Renal pelvis (tissue), 12 donors: ENCODE measurements at places on chromosomes 5 and 9. TPM values are rescaled to one million over a fixed set of nuclear protein-coding genes. Genes with fewer than 3 reads are reported as not detected.
A peak's percentile ranks its signal among the peaks of the same experiment; 100 is the strongest.

DNA sequence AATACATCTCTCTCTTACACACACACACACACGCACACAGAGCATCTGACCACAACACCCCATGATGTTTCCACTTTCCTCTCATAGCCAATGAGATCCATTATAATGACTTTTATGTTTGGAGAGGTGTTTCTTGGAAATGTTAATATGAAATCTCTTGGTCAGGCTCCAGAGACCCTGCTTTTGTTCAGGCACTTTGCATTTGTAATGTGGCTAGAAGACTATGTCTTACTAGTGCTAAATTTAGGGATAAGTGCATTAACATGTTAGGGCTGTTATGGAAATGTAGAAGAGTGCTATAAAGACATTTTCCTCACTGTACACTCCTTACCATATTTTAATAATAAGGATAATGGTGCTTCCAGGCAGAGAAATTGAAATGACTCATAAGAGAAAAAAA lies 3.8 kb downstream of the CDH9 start:
- no peak for DNase-seq

DNA sequence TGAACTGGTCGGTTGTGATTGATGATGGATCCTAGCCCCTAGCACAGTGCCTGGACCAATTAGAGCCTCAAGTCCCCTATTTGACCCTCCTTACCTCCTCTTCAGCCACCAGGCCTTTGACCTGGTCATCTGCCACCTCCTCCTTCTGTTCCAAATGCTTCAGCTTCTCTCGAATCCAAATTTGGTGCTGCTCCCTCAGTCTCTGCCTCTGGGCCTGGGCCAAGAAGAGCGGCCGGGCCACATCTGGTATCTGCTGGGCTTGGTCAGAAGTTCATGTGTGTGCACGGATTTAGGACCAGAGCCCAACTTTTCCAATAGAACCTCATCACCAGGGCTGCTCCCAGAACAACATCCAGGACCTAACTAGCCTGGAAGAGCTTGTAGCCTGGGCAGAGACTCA lies 6.5 kb downstream of the SLC35A4 start:
- no peak for DNase-seq

DNA sequence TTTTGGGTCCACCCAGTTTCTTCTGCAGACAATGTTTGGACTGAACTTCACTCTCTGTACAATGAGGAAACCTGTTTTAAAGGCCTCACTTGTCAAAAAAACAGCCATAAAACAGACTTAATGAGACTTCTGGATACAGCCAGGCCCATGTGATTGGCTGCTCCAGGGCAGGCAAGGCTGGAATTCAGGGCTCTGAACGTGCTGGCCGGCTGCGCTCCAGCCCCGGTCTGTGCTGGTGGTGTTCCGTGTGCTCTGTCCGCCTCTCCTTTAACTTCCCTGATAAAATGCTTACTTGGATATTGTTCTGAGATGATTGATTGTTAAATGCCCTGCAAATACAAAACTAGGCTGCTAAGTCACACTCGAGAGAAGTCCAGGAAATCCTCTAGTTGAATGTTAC lies 131.2 kb upstream of the KLF4 start:
- no peak for DNase-seq

DNA sequence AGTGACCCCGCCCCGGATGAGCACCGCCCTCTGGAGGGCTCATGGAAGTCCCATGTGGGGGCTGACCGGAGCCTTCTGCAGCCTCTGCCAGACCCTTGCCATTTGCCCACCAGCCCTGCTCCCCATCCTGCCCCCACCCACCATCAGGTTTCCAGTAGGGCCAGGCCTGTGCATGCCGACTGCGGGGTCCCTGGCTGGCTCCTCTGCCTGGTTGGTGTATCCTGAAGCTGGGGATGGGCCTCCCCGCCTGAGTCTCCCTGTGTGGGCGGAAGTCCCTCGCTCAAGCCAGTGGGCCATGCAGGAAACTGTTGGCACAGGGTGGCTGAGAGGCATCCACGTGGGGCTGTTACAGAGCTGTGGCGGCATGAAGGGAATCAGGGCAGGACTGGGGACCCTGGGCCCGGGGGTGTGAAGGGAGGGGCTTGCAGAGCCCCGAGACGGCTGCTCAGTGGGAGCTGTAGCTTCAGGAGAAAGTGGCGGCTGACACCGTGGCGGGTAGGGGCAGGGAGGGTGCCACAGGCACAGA lies 88.7 kb downstream of the RXRA start:
- DNase-seq, result no peak

DNA sequence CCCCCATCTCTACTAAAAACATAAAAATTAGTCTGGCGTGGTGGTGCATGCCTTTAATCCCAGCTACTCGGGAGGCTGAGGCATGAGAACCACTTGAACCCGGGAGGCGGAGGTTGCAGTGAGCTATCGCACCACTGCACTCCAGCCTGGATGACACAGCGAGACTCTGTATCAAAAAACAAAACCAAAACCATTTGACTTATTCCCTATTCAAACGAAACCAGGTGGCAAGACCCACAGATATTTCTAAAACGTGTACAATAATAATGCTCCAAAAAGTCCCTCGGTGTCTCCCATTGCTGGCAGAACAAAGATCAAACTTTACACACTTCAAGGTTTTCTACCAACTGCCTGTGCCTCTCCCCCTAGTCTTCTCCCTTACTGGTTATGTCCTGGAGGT lies 29.8 kb downstream of the HMGCR start:
- no peak for DNase-seq

GRCh38 chr5:54470128-54470527 lies 14.6 kb downstream of the HSPB3 start:
- no peak for DNase-seq

GRCh38 chr9:123262338-123262737 lies 6.0 kb downstream of the STRBP start:
- no peak for DNase-seq

Gene LCN12
- 39.5 TPM for polyA plus RNA-seq

- peak; percentile 76 for DNase-seq
These were observed 84.0 kb downstream of the HSD17B3 start for GRCh38 chr9:96217754-96218693.

DNA sequence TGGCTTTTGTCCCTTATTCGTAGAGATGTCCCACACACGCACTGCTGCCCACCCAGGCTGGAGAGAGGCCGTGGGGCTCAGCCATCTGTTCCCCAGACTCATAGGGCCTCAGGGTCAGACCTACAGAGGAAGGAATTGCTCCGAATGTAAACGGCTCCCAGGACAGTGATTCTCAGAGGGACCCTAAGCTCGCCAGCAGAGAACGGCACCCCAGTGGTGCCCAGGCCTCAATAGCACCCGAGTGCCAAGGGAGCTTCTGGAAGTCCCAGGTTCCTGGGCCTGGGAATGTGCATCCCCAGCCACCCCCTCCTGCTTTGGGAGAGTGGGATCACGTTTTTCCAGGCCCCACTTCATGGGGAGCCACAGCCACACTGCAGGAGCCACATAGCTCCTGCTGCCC lies 32.9 kb upstream of the CNOT6 start:
- no peak for DNase-seq

DNA sequence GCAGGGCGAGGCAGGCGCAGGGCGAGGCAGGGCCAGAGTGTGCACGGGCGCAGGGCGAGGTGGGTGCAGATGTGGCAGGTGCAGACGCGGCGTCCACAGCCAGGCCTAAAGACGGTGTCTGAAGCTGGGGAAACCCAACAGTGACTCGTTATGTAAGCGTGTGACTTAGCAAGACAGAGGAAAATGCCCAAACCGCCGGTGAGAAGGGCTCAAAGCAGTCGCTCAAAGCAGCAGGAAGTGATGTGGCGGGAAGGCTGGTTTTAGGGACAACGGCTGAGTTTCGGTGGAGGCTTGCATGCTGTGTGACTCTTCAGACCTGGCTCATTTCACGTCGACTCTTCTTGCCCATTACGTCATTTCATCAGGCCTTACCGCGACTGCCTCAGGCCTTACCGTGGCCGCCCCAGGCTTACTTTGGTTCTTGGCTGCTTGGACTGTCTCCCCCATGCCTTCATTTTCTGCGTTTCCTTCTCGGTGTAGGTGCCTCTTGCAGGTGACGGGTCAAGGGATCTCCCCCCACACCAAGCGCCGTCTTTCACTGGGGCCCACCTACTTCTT lies 50.5 kb upstream of the EXOC3 start:
- DNase-seq, result no peak

DNA sequence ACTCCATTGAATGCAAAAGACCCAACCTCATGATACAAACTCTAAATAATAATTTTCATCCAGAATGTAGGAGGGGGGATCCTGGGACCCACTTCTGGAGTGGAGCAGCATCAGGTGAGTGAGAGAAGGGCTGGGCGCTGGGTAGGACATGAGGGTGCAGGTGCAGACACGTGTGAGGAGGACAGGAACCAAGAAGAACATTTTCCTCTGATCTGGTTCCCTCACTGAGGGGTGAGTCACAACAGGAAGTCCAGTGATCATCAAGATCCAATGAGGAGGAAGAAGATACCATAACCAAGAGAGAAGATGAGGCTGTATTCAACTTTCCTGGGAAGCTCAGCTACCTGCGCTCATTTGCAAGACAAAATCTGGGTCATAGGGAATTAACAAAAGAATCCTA lies 57.4 kb downstream of the SFXN1 start:
- DNase-seq, result no peak

Gene SEPTIN8
- 84.1 TPM for polyA plus RNA-seq

- DNase-seq, result peak; percentile 15
These were observed 229.7 kb downstream of the MRPS30 start for GRCh38 chr5:45038366-45038987.

DNA sequence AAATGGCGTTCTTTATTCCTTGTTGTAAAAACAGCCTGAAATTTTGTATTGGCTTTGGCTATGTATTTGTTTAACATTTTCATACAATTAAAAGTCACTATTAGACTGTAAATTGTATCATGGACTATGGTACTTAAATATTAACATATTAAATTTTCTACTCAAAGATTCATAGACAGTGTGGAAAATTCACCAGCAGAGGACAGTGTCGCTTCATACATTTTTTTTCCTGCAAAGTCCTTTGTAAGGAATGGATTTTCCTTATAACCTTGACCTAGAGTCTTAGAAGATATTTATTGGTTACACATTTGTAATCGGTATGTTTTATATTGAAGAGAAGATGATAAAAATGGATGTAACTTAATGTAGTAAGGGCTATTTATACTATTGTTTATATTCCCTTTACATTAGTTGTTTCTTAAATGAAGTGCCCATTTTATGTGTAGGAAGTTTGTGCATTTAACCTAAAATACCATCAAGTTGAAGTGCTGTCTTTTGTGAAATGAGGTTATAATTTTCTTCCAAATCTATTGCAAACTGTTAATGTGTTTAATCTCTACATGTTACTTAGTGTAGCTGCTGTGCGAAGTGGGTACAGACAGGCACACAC lies 150.1 kb downstream of the KDM4C start:
- DNase-seq, result no peak

DNA sequence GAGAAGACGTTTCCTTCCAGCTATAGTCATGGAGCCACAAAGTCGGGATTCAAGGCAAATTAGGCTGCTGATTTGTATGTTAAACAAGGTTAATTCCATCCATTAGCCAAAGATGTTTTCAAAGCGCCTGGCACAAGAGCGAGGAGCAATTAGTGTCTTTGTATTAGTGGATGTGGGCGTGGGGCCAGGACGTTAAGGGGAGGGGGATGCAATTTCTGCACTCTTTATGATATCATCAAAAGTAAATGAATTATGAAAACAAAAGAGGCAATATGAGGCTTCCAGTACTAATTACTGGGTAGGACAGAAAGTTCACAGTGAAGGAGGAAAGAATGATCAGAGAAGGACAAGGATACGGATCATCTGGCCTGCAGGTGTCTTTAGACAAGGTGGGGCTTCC lies 230.9 kb upstream of the MSX2 start:
- no peak for DNase-seq

DNA sequence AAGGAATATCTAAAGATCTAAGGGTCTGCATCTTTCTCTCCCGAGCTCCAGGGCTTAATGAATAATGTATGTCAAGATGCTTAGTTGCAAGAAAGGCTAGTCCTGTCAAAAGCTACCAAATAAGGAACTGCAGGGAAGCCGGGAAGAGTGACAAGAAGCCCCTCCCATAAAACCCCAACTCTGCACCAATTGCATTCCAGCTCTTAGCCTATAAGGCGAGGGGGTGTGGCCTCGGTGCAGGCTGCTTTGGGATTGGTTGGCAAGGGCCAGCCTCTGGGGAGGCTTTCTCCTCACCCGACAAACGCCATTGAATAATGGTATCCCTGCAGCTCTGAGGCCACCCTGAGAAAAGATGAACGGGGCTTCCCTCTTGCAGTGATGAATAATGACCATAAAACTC lies 416.9 kb downstream of the RAB3C start:
- DNase-seq, result no peak

DNA sequence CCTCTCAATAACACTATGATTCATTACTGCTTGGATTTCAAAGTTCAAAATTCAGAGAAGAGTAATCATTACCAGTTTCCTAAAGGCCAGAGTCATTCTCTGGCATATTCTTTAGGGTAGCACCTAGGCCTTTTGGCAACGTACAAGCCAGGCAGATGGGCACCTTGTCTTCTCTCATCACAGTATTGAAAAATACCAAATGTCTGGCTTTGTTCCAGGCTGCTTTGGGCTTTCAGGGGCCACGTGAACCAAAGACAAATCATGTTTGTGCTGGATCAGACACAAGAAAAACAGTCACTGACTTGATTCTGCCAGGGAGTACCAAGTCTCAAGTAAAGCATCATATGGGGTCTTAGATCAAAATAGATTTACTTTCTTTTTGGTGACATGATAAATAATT lies 15.5 kb downstream of the MEGF9 start:
- DNase-seq, result no peak

DNA sequence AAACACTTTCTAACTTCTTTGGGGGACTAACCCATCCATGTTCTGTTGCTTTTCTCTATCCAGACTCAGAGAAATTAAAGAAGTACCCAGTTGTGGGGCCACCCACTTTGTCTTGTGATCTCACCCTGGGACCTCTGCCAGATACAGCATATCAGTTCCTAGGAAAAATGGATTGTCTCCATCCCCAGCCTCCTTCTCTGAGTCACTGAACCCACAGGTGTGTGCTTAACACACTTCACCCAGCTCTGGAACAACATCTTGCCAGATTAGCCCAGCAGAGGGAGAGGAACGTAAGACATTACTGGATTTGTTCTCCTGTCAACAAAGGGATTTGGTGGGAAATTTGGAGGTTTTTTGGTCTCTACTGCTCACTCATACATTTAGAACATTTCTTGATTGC lies 19.2 kb downstream of the FAM240B start:
- DNase-seq, result no peak

Gene KCNT1
- 0.11 TPM for polyA plus RNA-seq

Gene PCDHA6
- 0.32 TPM for polyA plus RNA-seq

Gene WDR55
- polyA plus RNA-seq, result 19.2 TPM

DNA sequence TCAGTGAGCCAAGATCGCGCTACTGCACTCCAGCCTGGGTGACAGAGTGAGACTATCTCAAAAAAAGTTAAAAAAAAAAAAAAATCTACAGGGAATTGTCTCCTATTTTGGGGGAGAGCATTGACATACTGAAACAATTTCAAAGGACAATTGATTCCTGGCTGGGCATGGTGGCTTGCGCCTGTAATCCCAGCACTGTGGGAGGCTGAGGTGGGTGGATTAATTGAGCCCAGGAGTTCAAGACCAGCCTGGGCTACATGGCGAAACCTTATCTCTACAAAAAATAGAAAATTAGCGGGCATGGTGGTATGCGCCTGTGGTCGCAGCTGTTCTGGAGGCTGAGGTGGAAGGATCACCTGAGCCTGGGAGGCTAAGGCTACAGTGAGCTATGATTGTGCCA lies 30.6 kb downstream of the GPR107 start:
- no peak for DNase-seq
